Activated CD8-positive, alpha-beta T cell treated with anti-CD3 and anti-CD28 coated beads for 36 hours (primary cell): ENCODE measurements at places on chromosomes 6 and 20. TPM values are rescaled to one million over a fixed set of nuclear protein-coding genes. Genes with fewer than 3 reads are reported as not detected.

TPX2 gene
- total RNA-seq, result 113 TPM

C6orf15 gene
- total RNA-seq, result not detected

SLC22A23 gene
- 0.16 TPM for total RNA-seq

DNA sequence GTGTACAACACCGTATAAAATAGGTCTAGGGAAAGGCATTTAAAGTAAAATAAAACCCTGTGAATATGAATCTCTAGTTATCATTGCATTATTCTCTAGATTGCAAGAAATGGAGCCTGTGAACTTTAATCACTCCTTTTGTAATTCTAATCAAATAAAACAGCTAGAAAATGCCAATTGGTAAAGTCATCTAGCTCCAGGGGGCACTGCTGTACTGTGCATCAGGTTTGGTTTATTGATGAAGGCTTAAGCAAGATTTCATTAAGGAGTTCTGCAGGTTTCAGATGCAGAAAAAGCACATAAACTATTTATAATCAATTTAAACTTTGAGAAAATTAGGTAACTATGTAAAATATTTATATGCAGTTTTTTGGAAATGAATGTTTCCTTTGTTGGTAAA, 645.0 kb downstream of the PHF3 start:
- peak; percentile 14 for DNase-seq

ECT2L gene
- not detected for total RNA-seq

DNA sequence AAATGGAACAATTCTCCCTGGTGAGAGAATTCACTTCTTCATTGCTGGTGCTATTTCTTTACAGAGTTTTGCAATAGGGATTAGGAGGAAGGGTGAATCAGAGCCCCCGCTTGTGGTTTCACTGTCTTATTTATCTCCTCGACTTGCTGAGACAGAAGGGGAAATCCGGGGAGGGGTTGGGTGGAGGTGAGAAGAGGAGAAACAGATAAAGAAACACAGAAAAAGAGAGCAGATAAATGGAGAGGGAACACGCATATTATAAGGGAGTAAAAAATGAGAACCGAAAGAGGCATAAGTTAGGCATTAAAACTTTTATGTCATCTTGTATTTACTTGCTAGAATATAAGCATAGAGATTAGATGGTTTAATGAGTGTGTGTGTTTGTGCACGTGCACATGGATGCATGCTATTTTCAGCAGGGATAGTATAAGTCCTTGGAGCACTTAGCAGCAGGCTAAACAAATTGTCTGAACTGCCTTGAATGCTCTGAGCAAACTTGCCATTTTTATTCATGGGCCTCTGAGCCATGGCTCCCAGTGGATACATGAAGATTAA, 105.0 kb downstream of the OLIG3 start:
- peak; percentile 93 for DNase-seq
